ENCODE measurements at places on chromosomes 5 and 9. TPM values are rescaled to one million over a fixed set of nuclear protein-coding genes. Genes with fewer than 3 reads are reported as not detected.

The BTNL8 gene
- total RNA-seq, result 0.19 TPM

The CCL21 gene
- total RNA-seq, result 92.8 TPM

The FBXW2 gene
- total RNA-seq, result 67.8 TPM

The CCL19 gene
- 60.8 TPM for total RNA-seq

DNA sequence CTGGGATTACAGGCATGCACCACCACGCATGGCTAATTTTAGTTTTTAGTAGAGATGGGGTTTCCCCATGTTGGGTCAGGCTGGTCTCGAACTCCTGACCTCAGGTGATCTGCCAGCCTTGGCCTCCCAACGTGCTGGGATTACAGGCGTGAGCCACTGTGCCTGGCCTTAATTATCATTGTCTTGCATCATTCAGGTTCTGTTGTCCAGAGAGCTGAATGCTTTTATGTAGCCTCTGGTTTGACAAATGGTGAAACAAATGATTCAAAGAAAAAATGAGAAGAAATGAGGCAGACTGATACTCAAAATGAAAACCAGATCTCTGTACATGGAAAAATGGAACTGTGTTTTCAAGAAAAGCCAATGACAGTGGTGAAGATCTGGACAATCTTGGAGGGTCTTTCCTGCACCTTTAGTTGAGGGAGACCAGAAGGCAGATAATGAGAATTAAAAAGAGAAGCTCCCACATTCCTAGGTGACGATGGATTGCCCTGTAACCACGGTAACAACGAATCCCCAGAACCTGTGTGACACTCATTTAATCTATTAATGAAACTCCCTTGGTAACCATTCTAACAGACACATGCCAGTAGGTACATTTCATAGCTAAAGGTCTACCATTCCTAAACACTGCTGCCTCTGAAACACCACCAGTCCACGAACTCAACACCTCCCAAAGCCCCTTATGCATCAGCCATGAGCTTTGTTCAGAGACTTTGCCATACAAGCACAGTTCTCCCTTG, 1.6 kb downstream of the TEX48 start:
- H3K4me3 ChIP-seq, result no peak overlapping the region
- DNase-seq, result no peak
- H3K27me3 ChIP-seq, result no peaks in the 10 kb centered on the region
- H3K27ac ChIP-seq, result no peak overlapping the region
- H3K4me1 ChIP-seq, result no peaks in the 10 kb centered on the region

Measured in kidney (tissue), 22 donors.